ENCODE measurements at places on chromosomes 12 and 14. TPM values are rescaled to one million over a fixed set of nuclear protein-coding genes. Genes with fewer than 3 reads are reported as not detected.

Gene ATG101
- 30.6 TPM for total RNA-seq

Gene GALNT8
- total RNA-seq, result 31.6 TPM

Gene RPL10L
- not detected for total RNA-seq

Gene ASPG
- 1.2 TPM for total RNA-seq

Gene MGAT4C
- 1.1 TPM for total RNA-seq

Gene EPYC
- total RNA-seq, result not detected

Gene VRTN
- total RNA-seq, result 4.3 TPM

Gene FZD10
- total RNA-seq, result not detected

Gene METTL1
- total RNA-seq, result 10.6 TPM

Gene GYS2
- 0.08 TPM for total RNA-seq

Gene CACNA2D4
- total RNA-seq, result 0.28 TPM

Gene HPD
- not detected for total RNA-seq

Gene TAS2R10
- 0.87 TPM for total RNA-seq

Gene EID3
- 2.2 TPM for total RNA-seq

Gene SSPN
- 2.7 TPM for total RNA-seq

Gene KRT73
- total RNA-seq, result 0.77 TPM

Measured in endothelial cell (in vitro differentiated cells).